Muscle of back (tissue), 13 donors: ENCODE measurements at places on chromosomes 7 and 10. TPM values are rescaled to one million over a fixed set of nuclear protein-coding genes. Genes with fewer than 3 reads are reported as not detected.

DNA sequence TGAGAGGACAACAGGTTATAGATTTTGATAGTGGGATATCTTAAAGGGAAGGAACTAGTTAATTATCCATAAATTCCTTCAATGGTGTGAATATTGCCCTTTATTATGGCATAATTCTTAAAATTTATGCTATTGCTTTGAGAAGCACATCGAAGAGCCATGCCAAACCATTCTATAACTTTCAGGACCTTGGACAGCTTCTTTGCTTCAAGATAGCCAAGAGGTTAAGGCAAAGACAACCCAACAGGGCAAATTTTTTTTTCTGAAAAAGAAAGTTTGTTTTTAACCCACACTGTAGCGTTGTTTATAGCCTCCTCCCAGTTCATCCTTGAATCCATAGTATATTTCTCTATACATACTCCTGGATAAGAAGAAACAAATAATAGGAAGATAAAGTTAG is 103.2 kb downstream of the NRG3 start:
- DNase-seq = peak; percentile 15

- DNase-seq = no peak
Measured at GRCh38 chr7:142134909-142135308, 23.4 kb downstream of the MGAM2 start.

The LHFPL3 gene
- polyA plus RNA-seq = 0.13 TPM

DNA sequence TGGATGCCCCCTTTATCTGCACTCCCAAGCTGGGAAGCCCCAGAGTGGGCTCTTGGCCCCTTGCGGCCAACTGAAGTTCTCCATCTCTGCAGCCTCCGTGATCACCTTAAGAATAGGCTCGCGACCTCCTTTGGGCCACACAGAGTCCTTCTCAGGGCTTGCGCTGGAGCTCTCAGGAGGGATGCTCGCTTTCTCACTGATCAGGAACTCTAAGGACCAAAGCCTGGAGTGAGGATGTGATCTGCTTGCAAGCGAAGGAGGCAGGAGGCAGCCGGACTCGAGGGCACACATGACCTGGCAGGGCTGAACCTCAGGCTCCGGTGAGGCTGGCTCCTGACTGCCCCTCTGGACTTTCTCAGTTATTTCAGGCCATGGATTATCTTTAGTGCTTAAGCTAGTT is 192.1 kb upstream of the MKI67 start:
- no peak for DNase-seq

DNA sequence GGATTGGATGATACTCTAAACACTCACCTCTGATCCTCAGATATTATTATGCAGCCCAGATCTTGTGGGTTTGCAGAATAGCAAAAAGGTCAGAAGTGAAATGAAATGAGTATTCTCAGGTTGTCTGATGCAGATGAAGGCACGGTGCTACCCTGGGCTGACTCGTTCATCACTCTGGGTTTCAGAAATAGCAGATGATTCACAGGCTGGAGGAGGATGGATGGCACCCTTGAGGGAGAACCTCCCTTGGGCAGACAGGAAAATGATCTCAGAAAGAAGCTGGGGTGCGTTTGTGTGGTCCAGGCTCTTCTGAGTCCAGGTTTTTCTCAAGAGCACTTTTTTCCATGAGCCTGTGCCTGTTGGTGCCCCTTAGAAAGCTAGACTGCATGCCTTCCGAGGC is 515.8 kb upstream of the MKI67 start:
- DNase-seq = no peak

DNA sequence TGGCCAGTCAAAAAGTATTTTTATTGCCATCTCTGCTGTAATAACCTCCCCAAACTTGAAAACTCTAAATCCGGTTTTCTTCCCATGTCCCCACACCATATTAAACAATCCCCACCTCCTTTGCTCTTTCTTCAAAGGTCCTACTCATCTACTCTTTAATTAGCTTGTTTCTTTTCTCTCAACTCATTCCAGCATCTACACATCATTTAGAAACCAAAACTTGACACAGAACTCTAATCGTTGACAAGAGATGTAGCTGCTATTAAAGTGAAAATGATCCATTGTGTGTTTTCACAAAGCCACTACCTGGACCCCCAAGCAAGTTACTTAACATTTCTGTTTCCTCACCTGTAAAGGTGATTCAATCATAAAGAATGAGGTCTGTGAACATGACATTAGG is 436.3 kb upstream of the NPVF start:
- DNase-seq = no peak

GRCh38 chr10:109773288-109774120 is 149.8 kb downstream of the XPNPEP1 start:
- DNase-seq = peak; percentile 34

DNA sequence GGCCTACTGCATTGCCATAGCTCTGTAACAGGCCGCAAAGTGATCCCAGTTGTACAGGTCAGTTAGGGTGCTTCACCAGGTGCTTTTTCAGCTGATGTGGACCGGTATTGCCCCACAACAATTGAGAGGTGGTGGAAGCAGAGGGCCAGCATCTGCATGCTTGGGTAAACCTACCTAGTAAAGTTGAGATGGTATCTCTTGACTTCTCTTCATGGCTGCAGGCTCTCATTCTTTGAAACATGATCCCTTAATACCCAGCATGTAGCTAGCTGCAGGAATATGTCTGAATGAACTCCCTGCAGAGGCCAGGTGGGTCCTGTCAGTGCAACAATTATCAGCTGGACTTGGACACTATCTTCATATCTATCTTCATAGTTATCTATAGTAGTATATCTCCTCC is 60.7 kb upstream of the CCDC6 start:
- no peak for DNase-seq

DNA sequence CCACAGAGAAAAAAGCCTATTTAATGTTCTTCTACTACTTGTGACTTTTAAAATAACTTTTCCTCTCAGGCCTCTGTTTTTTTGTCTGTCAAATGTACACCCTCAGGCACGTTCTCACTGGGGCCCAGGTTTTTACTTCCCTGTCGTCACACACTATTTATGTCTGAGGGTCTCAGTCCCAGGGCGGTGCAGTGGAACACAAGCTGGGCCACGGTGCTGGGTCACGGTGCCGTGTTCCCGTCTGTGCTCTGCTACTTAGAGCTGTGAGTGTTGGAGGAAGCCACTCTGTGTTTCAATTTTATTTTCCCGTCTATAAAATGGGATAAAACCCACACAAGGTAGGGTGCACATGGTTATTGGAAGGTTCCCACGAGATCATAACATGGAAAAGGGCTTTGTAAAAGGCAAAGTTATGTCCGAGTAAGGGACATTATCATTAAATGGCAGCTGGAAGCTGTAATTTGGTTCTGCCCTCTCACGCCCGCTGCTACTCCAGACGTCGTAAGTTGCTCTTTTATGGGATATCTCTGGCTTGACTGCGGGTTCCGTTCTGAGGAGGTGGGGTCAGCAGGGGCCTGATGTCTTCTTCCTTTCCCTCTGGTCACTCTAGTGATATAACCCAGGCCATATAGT is 25.2 kb downstream of the ZNF775 start:
- DNase-seq = no peak

The GRID2IP gene
- 0.12 TPM for polyA plus RNA-seq

GRCh38 chr7:23654508-23654907 is 25.5 kb upstream of the FAM221A start:
- no peak for DNase-seq

DNA sequence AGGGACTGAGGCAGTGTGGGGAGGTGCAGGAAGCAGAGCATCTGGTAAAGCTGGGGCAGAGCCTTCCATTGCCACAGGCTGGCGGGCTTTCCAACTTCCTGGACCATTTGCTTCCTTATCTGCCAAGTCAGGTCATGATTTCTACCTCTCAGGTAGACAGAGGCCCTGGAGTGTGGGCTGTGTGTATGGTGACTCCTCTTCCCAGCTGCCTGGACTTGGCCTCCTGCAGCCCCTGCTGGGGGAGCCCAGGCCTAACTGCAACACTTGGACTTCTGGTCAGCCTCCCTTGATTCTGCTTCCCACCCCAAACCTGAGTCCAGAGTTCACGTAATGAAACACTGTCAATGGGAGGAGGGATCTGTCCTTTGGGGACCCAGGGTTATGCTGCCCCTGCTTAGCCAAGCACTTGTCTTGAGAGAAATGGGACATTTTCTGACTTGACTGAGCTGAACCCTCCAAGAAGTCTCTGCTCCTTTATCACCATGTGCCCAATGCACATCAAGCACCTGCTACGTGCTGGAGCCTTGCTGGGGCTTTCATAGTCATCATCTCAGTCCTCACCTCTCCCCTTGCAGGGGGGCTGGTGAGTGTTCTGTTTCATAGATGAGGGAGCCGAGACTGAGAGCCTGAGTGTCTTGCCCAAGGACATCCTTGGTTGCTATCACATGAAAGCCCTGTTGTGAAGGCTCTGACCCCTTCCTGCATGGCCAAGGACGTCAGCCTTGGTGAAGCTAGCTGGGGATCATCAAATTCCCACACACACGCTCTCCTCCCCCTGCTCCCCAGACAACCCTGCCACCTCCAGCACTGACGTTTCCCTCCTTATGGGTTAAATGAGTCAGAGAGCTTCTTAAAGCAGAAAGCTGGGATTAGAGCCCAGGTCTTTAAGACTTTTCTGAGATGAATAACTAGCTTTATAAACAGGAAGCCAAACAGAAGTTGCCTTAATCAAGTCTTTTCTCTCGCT is 3.4 kb downstream of the CLEC2L start:
- DNase-seq = no peak

DNA sequence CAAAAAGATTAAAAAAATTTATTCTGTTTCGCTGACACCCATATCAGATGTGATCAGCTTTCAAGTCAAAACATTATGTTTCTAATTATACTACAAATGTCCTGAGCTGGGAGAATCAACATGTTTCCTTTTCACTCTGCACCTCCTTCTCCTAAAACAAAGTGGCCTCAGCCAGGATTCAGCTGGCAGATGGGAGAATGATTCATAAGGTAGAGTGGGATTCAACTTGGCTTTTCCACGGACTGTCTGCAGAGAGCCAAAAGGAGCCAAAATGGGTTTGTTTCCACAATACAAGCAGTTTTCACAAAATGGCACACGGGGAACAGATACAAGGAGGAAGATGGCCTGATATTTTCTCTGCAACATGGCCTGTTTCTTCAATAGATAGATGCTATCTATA is 376.5 kb upstream of the PRKCQ start:
- DNase-seq = no peak

GRCh38 chr7:38232502-38233366 is 40.7 kb downstream of the TARP start:
- no peak for DNase-seq

GRCh38 chr7:5183899-5184298 is 6.1 kb upstream of the WIPI2 start:
- DNase-seq = no peak

DNA sequence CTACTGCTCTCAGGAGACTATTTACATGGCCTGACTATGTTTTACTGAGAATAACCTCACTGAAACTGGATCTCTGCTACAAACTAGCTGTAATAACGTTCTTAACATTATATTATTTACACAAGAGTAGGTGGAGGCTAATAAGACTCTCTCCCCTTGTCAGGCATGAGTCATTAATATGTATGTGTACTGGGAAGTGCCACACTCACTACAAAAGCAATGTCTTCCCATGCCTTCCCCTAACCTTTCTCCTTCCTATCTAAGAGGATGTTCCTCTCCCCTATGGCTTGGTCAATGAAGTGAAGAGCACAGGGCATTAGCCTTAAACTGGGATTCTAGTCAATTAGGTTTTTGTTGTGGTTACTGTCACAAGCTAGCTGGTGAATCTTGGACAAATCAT is 147.9 kb downstream of the DGKB start:
- no peak for DNase-seq

DNA sequence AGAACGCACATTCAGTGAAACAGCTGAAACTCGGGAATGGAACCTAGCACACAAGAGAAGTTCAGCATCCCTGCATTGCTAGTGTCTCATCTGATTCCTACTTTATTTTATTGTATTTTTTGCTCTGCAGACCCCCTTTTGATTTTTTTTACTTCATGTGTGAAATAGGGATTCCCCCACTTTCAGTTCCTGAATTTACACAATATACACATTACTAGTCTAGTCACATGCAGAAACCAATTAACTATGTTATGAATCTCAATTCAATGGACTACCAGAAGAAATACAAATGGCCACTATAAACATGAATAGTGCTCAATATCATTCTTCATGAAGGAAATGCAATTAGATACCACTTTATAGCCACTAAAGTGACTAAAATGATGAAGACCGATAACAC is 386.1 kb upstream of the COBL start:
- no peak for DNase-seq

DNA sequence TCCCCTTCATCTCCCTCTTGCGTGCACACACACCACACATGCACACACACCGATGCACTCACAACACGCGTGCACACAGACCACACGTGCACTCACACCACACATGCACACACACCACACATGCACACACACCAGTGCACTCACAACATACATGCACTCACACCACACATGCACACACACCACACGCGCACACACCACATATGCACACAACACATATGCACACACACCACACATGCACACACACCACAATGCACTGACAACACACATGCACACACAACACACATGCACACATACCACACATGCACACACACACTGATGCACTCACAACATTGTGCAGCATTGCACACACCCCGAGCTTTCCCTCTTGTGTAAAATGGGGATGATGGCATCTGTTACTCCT is 68.1 kb downstream of the TRRAP start:
- no peak for DNase-seq

GRCh38 chr10:31477584-31477983 is 158.6 kb downstream of the ZEB1 start:
- no peak for DNase-seq

- no peak for DNase-seq
Measured at GRCh38 chr7:74053589-74054186, 25.7 kb downstream of the ELN start.

- DNase-seq = peak; percentile 80
Measured at GRCh38 chr10:60943316-60944057, 498 bp downstream of the RHOBTB1 start.

- no peak for DNase-seq
Measured at GRCh38 chr7:29297194-29297890, 102.8 kb downstream of the CHN2 start.

DNA sequence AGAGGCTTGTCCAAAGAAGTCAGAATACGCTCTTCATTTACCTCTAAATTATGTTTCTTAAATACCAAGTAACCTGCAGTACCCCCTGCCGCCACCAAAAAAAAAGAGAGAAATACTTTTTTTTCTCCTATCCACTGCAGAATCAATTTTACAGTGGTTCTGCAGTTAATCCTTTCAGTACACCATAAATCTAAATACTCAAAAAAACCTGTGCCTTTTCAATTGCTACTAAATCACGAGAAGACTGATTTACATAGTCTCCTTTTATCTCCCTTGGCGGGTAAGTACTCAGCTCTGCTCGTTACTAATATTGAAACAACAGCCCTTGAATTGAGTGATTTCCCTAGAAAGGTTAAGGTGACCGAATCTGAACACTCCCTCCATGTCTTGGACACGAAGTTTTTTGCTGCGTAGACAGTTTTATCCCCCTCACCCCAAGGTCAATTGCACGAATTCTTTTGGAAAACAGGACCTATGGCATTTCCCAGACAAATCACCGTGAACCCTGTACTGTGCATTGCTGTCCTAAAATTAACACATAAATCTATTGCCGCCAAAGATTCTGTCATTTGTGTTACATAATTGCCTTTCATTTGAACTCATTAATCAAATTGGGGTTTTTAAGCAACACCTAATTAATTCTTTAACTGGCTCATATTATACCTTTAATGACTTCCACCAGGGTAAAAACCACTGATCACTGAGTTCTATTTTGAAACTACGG is 512 bp upstream of the VIM start:
- DNase-seq = peak; percentile 39

GRCh38 chr10:102413053-102413705 is 5.4 kb downstream of the PSD start:
- no peak for DNase-seq

GRCh38 chr10:2974083-2974482 is 93.3 kb upstream of the PFKP start:
- no peak for DNase-seq

- no peak for DNase-seq
Measured at GRCh38 chr10:58743466-58744115, 230.9 kb downstream of the BICC1 start.
